ENCODE measurements at places on chromosomes 16 and 17.

GRCh38 chr17:57600074-57600473 lies 145.0 kb downstream of the CCDC182 start:
- no peak for DNase-seq

GRCh38 chr17:66527335-66527734 lies 224.9 kb downstream of the PRKCA start:
- no peak for DNase-seq

DNA sequence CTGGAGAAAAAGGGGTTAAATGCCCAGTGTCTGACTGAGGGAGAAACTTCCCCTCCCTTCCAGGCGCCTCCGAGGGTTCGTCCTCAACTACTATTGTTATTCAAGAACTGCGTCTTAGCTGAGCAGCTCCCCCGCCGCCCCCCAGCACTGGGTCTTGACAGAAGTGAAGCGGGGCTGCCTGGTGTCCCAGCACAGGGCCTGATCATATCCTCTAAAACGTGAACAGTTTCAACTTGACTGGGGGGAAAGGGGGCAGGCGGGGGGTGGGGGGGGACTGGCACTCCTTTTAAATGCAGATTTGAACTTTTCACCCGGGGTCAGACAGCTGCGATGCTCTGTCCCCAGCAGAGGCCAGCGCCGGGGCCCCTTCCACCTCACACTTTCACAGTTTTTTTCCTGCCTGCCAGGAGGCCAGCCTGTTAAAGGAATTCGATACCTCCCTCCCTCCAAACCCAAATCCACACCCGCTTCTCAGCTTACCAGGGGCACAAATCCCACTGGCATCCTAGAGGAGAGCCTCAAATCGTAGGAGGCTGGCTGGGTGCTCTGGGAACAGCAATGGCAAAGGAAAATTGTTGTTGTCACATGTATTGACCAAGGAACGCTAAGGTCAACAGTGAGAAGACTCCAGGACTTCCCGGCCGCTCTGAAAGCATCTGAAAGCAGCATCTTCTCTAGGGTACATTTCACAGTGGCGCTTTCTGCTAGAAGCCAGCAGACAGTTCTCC lies 14.5 kb downstream of the ZFHX3 start:
- no peak for DNase-seq

DNA sequence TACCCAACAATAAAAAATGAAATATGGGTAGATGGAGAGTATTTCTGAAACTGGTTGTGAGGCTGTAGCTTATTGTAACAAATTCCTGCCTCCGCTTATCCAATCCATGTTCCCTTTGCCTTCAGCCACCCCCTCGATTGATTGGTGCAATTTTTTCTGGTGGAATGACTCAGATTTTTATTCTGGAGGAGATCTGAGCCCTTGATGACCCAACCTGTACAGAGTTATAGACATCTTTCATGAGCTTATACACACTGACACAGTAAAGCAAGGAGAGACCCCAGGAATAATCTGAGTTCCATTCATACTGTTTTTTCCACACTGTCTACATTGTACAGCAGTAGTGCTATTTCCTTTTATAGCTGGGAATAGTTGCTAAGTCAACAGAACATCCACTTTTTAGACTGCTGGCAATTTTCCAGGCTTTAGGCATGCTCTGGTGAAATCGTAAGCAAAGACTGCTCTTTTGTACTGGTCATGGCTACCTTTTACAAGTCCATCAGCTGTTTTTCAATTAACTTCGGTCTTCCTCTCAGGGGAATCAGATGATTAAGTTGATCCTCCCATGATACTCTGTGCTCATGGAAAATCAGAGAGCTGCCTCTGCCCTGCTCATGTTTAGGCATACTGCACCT lies 30.1 kb downstream of the CCL4 start:
- DNase-seq, result no peak

DNA sequence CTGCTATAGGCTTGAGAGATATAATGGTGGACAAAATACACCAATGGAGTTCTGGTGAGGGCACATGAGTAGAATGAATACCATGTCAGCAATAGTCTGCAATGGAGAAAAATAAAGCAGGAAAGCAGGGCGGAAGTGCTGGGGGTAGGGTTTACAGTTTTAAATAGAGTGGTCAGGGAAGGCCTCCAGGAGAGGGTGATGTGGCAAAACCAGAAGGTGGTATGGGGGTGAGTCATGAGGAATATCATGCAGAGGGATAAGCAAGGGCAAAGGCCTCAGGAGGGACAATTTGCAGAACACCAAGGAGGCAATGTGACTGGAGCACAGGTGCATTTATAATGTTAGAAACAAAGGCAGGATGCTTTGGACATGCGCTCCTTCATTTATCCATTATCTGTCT lies 102.0 kb downstream of the ITFG1 start:
- DNase-seq, result no peak

DNA sequence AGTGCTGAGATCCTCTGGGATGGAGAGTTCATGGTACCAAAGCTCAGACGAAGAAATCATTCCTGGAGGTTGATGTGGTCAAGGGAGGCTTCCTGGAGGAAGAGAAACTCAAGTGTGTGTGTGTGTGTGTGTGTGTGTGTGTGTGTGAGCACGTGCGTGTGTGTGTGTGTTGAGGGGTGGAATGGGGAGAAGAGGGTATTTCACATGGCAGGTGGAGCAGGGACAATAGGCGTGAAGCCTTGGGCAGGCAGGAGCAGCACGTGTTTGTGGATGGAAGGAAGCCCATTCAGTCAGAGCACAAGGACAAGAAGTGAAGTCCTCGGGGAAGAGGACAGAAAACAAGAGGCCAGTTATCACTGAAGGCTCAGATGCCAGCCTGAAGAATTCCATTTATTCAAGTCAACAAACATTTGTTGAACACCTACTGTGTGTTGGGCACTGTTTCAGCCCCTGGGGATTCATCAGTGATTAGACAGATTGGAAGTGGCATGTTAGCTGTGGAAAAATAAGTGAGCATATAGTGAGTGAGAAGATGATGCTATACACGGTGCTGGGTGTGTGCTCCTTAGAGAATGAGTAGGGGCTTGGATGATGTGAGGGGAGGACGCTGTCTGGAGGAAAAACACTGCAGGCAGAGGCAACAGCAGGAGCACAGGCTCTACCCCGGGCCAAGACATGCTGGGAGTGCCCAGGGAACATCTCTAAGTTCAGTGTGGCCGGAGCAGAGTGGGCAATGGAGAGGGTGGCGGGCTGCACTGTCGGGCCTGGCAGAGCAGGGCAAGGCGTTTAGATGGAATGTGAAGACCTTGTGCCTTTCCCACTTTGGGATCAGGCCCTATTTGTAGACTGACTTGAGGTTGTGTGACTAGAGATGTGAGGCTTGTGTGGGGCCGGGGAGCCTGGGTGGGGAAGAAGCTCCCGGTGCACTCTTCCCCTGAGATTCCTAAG lies 267.1 kb downstream of the CBLN1 start:
- no peak for DNase-seq

DNA sequence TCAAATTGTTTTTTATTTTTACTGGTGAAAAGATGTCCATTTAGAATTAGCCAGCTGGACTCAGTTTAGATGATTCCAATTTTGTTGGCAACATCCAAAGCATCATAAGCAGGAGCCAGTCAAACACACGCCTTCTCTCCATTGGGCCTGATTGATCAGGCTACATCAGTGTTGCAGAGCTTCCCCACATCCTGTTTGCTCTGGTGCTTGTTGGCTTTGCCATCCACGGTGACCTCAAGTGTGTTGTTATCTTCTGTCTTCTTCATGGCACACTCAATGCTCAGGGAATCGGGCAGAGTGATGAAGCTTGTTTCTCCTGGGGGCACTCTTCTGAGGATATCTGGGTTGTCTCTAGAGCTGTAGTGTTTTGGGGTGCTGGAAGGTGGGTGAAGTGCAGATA lies 6.3 kb upstream of the NETO2 start:
- DNase-seq, result no peak

- no peak for DNase-seq
Observed at GRCh38 chr16:86073763-86074493, 175.0 kb downstream of the IRF8 start.

- peak; percentile 77 for DNase-seq
Observed at GRCh38 chr17:67293251-67294203, 48.5 kb upstream of the HELZ start.

- peak; percentile 66 for DNase-seq
Observed at GRCh38 chr16:85369741-85370528, 243.2 kb upstream of the GSE1 start.

DNA sequence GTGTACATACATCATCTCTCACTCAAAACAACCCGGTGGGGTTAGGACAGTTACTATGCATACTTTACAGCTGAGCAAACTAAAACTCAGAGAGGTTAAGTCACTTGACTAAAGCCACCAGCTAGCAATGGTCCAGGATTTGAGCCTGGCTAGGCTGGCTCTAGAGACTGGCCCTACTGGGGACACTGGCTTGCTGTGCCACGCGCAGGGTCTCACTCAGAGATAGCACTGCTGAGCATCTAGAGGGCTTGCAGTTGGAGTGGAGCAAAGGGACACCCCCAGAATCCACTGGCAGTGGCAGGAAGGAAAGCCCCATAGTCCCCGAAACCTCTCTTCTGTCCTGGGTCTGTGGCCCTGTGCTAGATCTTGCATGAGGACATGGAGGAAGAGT lies 11.1 kb downstream of the SAMD14 start:
- no peak for DNase-seq

GRCh38 chr16:81711657-81712319 lies 67.3 kb upstream of the PLCG2 start:
- no peak for DNase-seq

- no peak for DNase-seq
Observed at GRCh38 chr17:45230787-45231480, 9.2 kb downstream of the FMNL1 start.

- DNase-seq, result no peak
Observed at GRCh38 chr17:48961516-48962233, 6.7 kb downstream of the GIP start.

- no peak for DNase-seq
Observed at GRCh38 chr17:56973520-56973919, 4.4 kb upstream of the SCPEP1 start.

GRCh38 chr17:61155590-61156237 lies 243.9 kb upstream of the TBX2 start:
- no peak for DNase-seq

DNA sequence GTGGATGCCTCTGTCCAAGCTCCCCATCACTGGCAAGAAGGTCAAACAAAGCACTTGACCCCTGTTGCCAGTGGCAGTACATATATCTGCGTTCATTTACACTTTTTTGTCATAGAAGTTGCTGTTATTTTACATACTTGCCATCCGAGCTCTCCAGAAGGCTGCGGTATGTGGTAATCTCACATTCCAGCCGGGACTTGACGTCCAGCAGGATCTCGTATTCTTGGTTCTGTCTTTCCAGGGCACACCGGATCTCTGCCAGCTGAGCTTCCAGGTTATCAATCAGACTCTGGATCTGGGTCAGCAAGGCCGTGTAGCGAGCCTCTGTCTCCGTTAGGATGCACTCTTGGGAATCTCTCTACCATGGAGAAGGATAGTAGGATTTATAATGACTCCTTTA lies 6.6 kb downstream of the KRT39 start:
- DNase-seq, result no peak

GRCh38 chr17:78214016-78214705 lies at the start of gene BIRC5:
TSS of gene BIRC5 (plus strand) at chr17:78214253. CDS start at chr17:78214317, 64 bp downstream.
- peak; percentile 92 for DNase-seq

- DNase-seq, result no peak
Observed at GRCh38 chr16:48447940-48448536, 62.8 kb upstream of the SIAH1 start.

GRCh38 chr17:28878981-28879380 lies 18.6 kb downstream of the FLOT2 start:
- peak; percentile 68 for DNase-seq

DNA sequence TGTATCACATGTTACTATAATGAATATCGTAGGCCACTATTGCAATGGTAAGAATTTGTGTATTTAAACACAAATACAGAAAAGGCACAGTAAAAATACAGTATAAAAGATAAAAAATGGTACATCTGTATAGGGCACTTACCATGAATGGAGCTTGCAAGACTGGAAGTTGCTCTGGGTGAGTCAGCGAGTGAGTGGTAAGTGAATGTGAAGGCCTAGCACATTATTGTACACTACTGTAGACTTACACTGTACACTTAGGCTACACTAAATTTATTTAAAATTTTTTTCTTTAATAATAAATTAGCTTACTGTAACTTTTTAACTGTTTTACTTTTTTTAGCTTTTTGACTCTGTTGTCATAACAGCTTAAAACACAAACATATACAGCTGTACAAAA lies 42.5 kb downstream of the AKAP10 start:
- DNase-seq, result no peak

DNA sequence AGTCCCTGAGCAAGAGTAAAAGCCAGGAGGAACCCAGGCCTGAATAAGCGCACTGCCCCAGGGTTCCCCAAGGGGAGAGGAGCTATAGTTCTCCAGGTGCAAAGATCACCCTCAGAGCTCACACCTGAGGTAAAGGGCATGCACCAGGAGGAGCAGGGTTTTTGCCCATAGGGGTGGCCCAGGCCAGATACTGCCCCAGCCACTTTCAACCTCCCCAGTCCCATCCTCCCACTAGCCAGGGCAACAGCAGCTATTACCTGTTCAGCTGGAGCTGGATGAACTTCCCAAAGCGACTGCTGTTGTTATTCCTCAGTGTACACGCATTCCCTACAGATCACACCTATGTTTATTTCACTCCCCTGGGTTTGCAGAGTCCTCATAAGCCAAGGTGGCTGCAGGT lies 19.8 kb downstream of the MYO19 start:
- DNase-seq, result no peak

- DNase-seq, result no peak
Observed at GRCh38 chr16:27961296-27961620, 102.3 kb downstream of the GSG1L start.

GRCh38 chr17:49717371-49717861 lies 9.7 kb upstream of the SLC35B1 start:
- DNase-seq, result no peak

DNA sequence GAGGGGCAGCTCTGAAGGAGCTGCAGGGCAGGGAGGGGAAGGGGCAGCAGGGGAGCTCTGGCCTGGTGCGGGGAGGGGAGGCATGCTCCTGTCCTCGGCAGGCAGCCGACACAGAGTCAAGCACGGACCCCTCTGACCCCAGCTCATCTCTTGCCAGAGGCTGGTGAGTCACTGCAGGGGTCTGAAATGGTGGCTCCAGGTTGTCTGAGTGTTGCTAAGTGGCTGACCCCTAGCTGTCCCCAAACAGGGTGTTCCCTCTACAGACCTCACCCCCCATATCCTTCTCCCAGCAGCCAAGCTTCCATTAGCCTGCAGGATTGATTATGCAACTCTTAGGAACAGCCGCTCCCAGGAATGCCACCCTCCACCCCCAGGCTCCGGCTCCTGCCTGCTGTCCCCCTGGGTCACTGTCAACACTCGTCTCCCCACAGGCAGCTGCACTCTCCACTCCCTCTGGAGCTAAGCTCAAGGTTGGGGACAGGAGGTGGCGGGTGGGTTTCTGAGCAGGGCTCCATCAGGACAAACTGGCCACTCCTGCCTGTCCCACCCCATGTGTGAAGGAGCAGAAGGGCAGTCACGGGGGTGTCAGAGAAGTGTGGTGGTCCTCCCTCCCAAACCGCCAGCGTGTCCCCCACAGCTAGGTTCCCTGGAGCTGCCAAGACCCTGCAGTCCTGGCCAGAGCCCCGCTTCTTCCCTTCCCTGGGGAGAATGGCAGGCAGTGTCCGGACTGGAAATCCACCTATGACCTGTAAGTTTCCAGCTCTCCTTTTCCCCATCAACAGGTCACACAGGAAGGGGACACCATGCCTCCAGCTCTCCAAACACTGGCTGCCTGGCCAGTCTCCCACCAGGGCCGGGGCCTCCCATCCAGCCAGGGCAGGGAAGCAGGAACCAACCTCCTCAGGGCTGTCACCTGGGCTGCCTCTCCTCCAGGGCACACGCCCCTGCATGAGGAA lies 1.0 kb downstream of the MYLK3 start:
- no peak for DNase-seq

GRCh38 chr17:67696347-67696746 lies 21.4 kb upstream of the NOL11 start:
- DNase-seq, result no peak

GRCh38 chr16:72128701-72129100 lies 35.1 kb downstream of the DHX38 start:
- DNase-seq, result no peak
